Cardiac fibroblast (primary cell): ENCODE measurements at places on chromosomes 2 and 18.
A peak's percentile ranks its signal among the peaks of the same experiment; 100 is the strongest.

GRCh38 chr18:27497246-27497645, 312.1 kb upstream of the CHST9 start:
- no peak for DNase-seq

DNA sequence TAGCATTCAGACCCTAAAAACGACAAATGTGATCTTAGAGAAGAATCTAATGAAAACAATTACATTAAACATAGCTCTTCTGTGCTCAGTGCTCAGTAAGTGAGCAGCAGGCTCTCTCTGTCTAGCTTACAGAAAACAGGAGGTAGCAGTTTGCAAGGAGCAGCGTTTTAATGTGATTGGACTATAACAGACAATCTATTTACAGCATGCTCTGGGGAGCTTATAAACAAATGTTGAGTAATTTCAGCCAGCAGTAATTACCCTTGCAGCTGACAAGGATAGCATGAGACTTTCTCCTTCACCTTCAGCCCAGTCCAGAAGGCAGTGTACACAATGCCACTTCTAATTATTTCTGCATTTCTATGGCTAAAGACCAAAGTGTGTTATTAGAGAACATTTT, 270.4 kb downstream of the FIGN start:
- DNase-seq, result peak; percentile 6

DNA sequence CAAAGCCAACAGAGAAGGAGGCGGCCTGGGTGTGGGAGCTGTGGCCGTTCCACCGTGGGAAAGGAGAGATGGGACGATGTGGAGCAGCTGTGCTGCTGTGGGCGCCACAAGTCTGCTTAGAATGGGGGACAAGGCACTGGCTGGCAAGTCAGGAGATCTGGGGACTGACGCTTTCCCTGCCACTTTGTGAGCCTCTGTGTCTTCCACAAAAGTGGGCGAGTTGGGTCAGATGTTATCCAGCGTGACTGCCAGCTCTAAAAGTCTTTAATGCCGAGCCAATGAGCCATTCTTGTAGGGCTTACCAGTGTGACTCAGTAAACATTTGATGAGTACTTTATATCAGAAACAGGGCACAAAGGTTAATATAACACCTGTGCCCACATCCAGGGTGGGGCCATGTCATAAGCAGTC, 113.6 kb upstream of the MGAT5 start:
- no peak for DNase-seq

DNA sequence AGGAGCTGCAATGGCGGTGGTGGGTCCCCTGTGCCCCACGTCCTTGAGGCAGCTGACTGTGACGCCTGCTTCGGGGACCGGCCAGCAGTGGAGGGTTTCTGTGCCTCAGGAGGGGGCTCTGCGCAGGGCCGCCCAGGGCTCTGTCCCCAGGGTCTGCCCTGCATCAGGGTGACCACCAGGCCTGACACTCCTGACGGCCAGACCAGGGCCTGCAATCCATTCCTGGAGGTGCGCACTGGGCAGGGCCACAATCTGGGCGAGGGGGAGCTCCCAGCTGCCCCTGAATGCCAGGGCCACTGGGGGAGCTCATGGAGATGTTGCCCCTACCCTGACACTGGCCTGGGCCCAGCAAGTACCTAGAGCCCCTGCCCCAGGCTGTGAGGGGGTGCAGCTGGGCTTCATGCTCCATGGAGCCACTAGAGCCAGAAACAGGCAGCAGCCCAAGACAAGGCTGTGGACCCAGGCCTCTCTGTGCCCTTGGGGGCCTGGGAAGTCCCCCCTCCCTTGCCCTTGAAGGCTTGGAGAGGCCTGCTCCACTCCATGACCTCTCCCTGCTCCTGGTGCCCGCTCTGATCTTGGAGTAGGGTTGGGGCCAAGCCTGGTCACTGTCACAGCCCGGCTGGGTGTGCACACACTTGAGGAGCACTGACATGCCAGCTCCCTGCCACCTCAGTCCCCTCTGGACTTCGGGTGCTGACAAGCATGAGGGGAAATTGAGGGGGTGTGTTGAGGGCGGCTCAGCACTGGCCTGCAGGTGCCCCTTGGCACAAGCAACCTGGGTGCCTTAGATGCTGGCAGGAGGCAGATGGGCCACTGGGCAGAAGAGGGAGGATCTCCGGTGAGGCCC, 55.9 kb downstream of the LDAH start:
- no peak for DNase-seq
